Fibroblast of skin of right quadriceps (primary cell): ENCODE measurements at places on chromosomes 4 and X.

GRCh38 chr4:109739547-109739946 is 9.7 kb upstream of the PLA2G12A start:
- DNase-seq, result no peak

- DNase-seq, result no peak
Observed at GRCh38 chr4:26307037-26307800, 13.6 kb upstream of the RBPJ start.

GRCh38 chrX:152900937-152901445 is 3.1 kb downstream of the ZNF185 start:
- DNase-seq, result peak; percentile 1

GRCh38 chr4:161869511-161869910 is 294.3 kb downstream of the FSTL5 start:
- no peak for DNase-seq

DNA sequence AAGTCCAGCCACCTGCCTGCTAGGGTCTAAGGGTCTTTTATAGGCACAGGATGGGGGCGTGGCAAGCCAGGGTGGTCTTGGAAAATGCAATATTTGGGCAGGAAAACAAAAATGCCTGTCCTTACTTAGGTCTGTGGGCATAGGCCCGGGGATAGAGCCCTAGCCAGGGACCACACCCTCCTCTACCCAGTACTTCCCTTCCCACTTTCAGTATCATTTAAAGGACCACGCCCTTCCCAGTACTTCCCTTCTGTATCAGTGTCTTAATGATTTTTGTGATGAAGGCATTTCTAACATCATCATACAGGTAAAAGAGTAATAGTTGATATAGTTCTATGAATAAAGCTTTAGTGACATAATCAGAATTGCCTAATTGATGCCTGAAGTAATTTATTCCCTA is 11.4 kb downstream of the BANK1 start:
- DNase-seq, result no peak
